Choroid plexus epithelial cell (primary cell): ENCODE measurements at places on chromosomes 3 and 15.

DNA sequence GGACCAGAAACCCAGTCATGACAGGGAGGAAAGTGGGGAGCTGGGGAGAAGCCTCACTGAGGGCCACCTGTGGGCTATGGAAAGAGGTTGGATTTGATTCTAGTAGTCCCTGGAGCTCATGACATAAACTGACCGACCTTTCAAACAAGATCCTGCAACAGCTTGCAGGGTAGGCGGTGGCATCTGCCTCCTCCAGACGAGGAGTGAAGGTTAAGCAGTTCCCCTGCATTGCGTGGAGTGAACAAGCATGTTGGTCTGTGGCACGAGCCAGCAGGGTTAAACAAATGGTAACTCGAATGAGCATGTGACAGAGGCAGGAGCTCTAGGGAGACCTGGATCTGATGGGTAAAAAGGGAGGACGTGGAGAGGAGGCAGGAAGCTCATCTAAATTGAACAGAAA is 12.7 kb downstream of the TGM4 start:
- peak; percentile 16 for DNase-seq

DNA sequence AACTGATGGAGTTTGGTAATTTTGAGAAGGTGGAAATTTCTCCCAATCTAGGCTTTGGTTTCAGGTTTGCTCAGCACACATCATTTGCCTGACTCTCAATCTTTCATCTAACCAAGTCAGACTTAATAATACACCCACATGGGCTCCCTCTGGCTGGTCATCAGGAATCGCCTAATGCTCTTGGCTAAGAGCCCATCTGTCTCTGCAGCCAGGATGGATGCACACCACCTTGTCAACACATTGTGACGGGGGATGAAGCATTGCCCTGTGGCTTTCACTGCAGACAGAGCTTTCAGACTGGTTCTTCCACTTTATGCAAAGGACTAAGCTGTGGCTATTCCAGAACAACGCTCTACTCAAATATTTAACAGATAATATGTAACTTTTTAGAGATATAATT is 3.0 kb upstream of the HDGFL3 start:
- peak; percentile 45 for DNase-seq

DNA sequence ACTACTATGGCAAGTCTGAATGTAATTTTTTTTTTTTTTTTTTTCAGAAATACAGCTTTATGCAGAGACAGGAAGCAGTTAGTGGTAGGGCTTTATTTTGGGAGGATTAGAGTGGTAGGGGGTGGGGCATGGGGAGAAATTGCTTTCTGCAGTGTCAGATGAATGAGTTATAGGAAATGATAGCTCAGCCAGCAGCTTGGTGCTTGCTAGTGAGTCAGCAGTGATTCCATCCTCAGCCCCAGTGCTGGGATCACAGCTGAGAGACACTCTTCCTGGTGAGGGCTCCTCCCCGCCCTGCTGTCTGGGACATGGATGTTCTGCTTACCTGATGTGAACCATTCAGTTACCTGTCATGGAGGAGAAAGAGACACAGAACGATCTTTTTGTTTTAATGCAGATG is 39.6 kb downstream of the SEMA6D start:
- peak; percentile 82 for DNase-seq

DNA sequence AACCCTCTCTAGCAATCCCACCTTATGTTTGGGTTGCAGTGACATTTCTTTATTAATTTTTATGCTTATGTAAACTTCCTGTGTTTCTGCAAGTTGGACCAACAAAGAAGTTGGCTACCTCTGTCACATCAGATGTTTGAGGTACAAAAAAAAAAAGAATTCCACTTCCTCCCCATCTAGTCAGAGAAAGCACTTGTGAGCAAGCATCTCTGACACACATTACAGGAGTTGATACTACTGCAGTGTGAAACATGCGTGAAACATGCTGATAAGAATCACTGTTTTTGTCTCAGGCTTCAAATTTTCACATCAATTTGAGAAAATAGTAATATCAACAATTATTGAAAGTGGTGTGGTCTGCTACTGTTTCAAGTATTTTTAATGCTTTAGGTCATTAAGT is 1.3 kb downstream of the SCAANT1 start:
- DNase-seq: no peak

GRCh38 chr3:185067173-185067572 is 85.7 kb downstream of the C3orf70 start:
- DNase-seq: no peak

- no peak for DNase-seq
Observed at GRCh38 chr3:103907567-103907966, 1459.1 kb upstream of the ALCAM start.

- DNase-seq: peak; percentile 82
Observed at GRCh38 chr15:74203914-74204431, 1.4 kb upstream of the STRA6 start.

GRCh38 chr15:80777137-80777536 is 2.0 kb upstream of the CEMIP start:
- peak; percentile 83 for DNase-seq

DNA sequence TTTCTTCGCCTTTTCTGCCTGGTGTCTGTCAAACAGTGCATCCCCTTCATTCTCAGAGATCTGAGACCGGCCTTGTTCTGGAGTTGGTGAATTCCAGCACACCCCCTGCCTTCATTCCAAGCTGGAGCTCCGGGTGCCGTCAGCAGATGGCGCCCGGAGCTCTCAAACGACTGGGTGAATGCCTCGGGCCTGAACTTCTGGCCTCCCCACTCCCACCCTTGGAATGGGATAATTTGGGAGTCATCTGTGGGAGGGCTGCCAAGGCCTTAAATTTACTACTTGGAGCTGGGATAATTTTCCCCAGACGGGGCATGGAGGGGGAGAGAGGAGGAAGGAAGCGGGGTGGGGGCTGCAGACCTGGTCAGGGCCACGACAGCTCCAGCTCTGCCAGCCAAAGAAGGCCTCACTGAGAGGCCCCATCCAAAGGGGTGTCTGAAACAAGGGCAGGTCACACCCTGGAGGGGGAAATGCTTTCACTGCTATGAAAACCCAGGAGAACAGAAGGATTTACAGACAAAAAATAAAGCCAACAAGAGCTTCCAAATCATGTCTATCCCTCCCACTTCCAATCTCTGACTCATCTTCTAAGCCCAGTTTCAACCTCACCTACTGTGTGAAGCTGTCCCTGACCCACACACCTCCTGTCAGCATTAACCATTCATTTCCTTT is 187.9 kb downstream of the OPA1 start:
- DNase-seq: peak; percentile 71

- DNase-seq: no peak
Observed at GRCh38 chr15:50112488-50113186, 6.4 kb downstream of the ATP8B4 start.

DNA sequence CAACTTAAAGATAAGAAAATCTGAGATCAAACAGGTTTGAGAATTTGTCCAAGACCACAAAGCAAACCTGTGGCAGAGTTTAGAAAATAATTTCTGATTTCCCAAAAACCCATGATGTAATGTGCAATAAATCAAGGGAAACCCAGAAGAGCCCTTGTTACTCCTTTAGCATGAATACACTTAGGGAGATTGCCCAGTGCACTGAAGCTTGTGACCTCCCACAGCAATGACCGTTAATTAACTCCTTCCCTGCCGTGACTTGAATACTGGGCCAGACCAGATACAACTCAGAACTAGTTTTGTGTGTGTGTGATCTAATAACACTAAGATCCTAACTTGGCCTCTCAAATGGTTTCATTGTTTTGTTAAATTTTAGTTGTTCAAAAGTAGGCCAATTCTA is 2.5 kb downstream of the PRKAR2A start:
- DNase-seq: peak; percentile 20
